H9 (cell line): ENCODE measurements at places on chromosomes 2 and 18. TPM values are rescaled to one million over a fixed set of nuclear protein-coding genes. Genes with fewer than 3 reads are reported as not detected.

AMER3 gene
- total RNA-seq = 0.59 TPM in 2 replicates

FOXI3 gene
- 18.3 and 19.2 TPM in 2 replicates for total RNA-seq

RFX8 gene
- 0.22 and 0.57 TPM in 2 replicates for total RNA-seq

DNA sequence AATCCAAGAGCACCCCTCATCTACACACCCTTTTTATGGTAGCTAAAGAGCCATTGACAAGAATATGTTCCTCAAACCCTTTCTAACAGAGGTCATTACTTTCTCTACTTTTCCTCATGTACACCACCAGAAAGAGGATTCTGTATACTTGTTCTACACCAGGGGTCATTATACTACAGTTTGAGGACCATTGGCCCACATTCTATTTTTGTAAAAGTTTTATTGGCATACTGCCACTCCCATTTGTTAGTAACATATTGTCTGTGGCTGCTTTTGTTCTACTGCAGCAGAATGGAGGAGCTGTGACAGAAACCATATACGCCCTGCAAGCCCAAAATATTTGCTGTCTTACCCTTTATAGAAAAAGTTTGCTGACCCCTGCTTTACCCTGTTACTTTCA lies 14.3 kb downstream of the HTR2B start:
- H3K27ac ChIP-seq = no peak overlapping the region
- peaks cover 22% of the 10 kb centered on the region for H3K36me3 ChIP-seq
- no peak for DNase-seq
- no peaks in the 10 kb centered on the region for H3K27me3 ChIP-seq
- H3K4me3 ChIP-seq = no peak overlapping the region
- H3K4me1 ChIP-seq = 0 out of 2 replicates have a peak, but pooled peaks cover 4% of the 10 kb centered on the region

- H3K4me3 ChIP-seq = no peak overlapping the region
- H3K36me3 ChIP-seq = no peaks in the 10 kb centered on the region
- no peak overlapping the region for H3K27ac ChIP-seq
- H3K27me3 ChIP-seq = no peaks in the 10 kb centered on the region
Observed at GRCh38 chr2:145020694-145021093, 500.8 kb upstream of the ZEB2 start.

GRCh38 chr2:206241736-206242135 lies 32.7 kb upstream of the ZDBF2 start:
- no peak overlapping the region for H3K27ac ChIP-seq
- no peak for DNase-seq
- no peaks in the 10 kb centered on the region for H3K4me1 ChIP-seq
- no peak overlapping the region for H3K4me3 ChIP-seq

DNA sequence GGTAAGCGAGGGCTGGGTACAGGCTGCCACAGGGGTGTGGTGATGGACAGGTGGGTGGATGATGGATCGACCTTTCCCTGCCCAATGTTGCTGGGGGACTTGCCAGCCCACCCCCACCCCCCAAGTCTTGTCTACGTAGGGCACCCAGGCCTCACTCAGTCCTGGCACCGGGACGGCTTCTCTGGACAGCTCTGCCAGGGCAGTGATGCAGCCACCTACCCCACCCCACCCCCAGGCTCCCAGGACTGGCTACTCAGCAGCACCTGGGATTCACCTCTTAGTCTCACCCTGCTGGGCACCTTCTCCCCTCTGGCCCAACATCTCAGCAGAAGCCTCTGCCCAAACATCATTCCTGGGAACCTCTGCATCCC lies 55.7 kb downstream of the ANKMY1 start:
- no peaks in the 10 kb centered on the region for H3K36me3 ChIP-seq
- H3K4me1 ChIP-seq = no peaks in the 10 kb centered on the region
- peak; percentile 13 for DNase-seq
- H3K27me3 ChIP-seq = no peaks in the 10 kb centered on the region
- no peak overlapping the region for H3K27ac ChIP-seq

DNA sequence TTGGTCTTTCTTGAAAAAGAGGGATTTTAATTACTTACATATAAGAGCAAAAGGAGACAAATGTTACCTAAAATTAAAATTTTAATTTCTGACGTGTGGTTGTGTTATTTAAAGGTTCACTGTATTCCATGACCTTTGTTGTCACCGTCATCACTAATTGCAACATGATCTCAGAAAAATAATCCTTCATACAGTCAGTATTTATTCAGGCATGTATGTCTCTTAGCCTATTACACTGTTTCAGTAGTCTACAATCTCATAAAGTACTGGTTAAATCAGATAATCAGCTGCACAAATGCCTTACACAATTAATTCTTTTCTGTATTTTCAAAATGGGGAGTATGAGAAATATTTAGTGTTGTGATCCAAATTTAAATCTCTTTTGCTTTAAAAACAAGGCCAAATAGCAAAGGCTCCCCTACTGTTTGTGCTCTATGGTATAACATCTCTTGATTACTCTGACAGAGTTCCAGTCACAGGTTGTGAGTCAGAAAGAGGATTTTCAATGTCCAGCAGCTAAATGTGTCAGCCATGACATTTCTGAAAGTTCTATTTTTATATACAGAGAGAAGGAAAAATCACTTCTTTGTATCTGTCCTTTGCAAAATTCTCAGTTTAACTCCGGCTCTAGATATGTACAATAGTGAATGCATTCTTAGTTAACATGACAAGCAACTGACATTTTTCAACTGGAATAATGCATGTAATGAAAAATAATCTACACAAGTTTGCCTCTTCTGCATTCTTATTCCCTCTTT lies 184.0 kb downstream of the FIGN start:
- no peak overlapping the region for H3K27ac ChIP-seq
- no peaks in the 10 kb centered on the region for H3K36me3 ChIP-seq
- H3K27me3 ChIP-seq = no peaks in the 10 kb centered on the region
- no peaks in the 10 kb centered on the region for H3K4me1 ChIP-seq

- no peaks in the 10 kb centered on the region for H3K36me3 ChIP-seq
- no peaks in the 10 kb centered on the region for H3K4me1 ChIP-seq
- no peak for DNase-seq
- no peak overlapping the region for H3K27ac ChIP-seq
- no peak overlapping the region for H3K4me3 ChIP-seq
Observed at GRCh38 chr18:28792404-28793086, 615.6 kb upstream of the CDH2 start.

DNA sequence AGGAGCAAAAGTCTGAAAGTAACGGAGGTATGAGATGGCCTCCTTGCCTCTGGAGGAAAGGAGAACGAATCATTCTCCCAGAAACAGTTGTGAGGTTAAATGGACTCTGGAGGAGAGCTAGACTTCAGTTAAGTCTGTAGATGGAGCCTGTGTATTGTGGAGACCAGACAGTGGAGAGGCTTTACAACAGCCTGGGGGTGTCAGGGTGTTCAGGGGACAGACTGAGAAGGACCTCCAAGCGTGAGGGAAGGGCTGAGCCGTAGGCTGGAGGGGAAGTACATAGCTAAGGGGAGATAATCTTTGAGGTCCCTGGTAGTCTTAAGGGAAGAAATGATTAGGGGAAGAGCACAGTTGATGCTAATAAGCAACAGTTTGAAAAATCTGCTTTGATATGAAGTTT lies 76.6 kb downstream of the GALNT1 start:
- H3K4me1 ChIP-seq = no peaks in the 10 kb centered on the region; the same call in 1 of the 2 replicates
- no peak overlapping the region for H3K27ac ChIP-seq
- H3K4me3 ChIP-seq = no peak overlapping the region
- no peaks in the 10 kb centered on the region; the same call in 1 of the 2 replicates for H3K36me3 ChIP-seq
- H3K27me3 ChIP-seq = no peaks in the 10 kb centered on the region

- no peak overlapping the region for H3K27ac ChIP-seq
- H3K4me1 ChIP-seq = peaks cover 4% of the 10 kb centered on the region
- peaks cover 7% of the 10 kb centered on the region for H3K36me3 ChIP-seq
Observed at GRCh38 chr2:108388045-108388444, 10.3 kb downstream of the SULT1C4 start.

DNA sequence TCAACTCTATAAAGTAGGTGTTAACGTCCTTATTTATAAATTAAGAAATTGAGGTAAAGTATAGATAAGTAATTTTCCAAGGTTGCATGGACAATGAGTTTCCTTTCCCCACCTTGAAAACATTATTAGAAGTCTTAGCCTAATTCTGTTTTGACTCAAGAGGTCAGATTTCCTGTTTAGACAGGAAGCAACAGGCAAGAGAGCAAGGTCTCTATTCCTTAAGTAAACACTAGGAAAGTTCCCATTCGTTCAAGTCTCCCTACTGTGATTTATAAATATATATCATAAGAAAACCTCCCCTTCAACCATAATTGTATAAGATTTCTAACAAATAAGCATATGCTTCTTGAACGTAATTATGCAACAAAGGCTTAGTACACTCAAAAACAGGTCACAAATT lies 40.3 kb downstream of the CLASP1 start:
- no peak overlapping the region for H3K4me3 ChIP-seq
- H3K4me1 ChIP-seq = no peaks in the 10 kb centered on the region
- H3K36me3 ChIP-seq = peaks cover 2% of the 10 kb centered on the region; the same call in 2 of the 3 replicates
- no peak for DNase-seq
- H3K27me3 ChIP-seq = no peaks in the 10 kb centered on the region
